ENCODE measurements at places on chromosomes 6 and 20.

DNA sequence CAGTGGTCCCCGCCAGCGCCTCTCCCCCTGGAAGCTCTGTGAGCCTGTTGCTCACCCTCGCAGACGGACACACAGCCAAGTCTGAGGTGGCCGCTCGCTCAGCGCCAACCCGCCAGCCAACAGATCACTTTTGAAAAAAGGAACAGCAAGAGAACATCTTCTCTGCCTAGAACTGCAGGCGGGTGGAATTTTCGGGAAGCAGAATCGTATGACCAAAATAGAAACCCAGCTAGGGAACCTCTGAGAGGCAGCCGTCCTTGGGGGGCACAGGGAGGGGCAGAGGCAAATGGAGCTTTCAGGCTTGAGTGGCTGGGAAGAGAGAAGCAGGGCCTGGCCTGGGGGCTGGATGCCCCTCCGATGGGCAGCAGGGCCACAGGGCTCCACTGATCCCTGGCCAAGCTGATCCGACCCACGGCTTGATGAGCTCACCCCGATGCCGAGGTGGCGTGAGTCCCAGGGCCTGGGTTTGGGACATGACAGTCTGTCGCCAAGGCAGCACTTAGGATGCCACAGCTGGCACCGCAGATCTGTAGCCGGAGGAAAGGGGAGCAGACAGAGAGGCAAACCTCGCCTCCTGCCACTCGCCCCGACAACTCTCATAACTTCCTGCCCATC lies 9.8 kb downstream of the NFATC2 start:
- DNase-seq, result no peak

- DNase-seq, result no peak
These were observed 16.4 kb upstream of the FAM83B start for GRCh38 chr6:54830216-54830615.

- DNase-seq, result no peak
These were observed 201.4 kb downstream of the IBTK start for GRCh38 chr6:82045965-82046756.

DNA sequence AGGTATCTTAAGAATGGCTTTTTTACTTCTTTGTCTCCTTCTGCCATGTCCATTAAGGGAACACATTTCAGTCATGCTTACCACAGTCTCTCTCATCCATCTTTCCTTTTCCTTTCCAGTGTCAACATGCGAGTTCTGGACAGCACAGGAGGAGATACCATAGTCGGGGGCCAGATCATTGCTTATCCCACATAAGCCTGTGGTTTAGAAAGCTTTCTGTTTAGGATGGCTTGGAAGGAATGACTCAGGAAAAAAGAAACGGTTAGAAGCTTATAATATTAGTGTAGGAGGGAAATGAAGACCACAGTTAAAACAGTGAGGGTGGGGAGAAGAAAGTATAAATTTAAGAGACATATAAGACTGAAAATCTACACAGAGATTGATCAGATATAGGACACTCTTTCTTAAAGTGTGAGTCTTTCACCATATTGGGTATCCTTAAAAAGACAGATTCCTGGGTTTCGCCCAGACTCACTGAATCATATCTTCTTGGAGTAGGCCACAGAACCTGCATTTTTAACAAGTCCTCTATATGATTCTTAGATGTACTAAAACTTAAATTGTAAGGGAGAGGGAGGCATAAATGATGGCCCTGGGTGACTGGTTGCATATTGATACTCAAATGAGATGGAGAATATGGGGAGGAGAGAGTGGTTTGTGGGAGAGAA lies 36.1 kb downstream of the DSE start:
- no peak for DNase-seq
